ENCODE measurements at places on chromosomes 13 and 19.
A peak's percentile ranks its signal among the peaks of the same experiment; 100 is the strongest.

DNA sequence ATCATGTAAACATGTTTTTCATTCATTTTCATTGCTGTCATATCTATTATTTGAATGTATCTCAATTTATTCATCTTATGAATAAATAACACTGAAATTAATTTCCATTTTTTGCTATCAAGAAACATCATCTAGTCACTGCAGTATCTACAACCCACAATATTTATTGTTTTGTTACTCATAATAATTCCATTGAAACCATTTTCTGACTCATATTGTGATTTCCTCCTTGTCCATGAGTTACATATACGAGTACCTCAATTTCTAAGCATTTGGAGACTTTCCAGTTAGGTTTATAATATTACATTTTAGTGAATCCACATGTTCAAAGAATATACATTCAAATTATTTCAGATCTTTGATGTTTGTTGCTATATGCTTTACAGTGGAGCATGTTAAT lies 1524.0 kb downstream of the SLITRK1 start:
- no peak for DNase-seq

DNA sequence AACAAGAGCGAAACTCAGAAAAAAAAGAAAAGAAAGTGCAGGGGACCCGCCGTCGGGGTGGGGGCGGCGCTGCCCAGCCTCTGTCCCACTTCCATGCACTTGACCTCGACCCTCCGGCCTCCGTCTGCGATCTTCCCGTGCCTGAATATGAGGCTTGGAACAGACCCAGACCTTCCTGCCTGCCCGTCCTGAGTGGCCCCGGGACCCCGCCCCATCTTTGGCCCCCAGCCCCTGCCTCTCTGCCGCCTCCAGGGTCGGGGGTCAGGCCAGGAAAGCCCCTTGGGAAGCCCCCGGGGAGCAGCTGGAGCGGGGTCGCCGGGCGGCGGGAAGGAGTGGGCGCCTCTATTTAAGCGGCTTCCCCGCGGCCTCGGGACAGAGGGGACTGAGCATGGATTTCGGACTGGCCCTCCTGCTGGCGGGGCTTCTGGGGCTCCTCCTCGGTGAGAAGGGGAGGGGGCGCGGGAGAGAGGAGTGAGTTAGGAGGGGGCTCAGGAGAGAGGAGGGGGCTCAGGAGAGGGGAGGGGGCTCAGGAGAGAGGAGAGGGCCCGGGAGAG lies at the start of gene MADCAM1:
TSS of gene MADCAM1 (plus strand) at position 375 of the 554 bp plus-strand sequence. CDS start at position 389, 14 bp downstream.
- no peak for DNase-seq

DNA sequence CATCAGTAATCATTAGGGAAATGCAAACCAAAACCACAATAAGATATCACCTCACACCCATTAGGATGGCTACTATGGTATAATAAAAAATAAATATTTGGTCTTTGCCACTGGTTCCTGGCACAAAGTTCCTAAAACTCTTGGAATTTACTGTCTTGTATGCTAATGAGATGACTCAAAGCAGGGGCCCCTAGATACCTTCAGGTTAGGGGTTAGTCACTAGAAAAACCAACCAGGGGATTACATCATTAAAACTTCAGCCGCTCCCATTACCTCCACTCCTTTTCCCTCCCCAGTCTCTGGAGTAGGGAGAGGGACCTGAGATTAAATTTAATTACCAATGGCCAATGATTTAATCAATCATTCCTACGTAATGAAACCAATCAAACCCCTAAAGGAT lies 49.6 kb downstream of the THSD1 start:
- DNase-seq = no peak

DNA sequence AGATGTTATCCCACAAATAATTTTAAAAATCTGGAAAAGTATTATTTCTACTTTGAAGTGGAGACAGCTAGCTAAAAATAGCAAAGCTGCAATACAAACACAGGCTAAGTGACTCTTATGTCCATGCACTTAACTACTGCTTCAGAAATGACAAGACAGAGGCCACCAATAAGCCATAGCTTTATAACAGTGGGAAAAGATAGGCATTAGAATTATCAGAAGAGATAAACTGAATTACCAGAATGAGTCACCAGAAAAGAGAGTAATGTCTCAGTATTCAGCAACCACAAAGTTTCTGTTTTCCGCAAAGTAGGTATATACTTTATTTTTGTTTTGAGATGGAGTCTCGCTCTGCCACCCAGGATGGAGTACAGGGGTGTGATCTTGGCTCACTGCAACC lies 17.1 kb downstream of the CLN5 start:
- DNase-seq = no peak

- peak; percentile 70 for DNase-seq
These were observed 13.5 kb upstream of the TLE5 start for GRCh38 chr19:3075605-3076431.

GRCh38 chr19:45173816-45174215 lies 4.2 kb downstream of the TRAPPC6A start:
- no peak for DNase-seq

- DNase-seq = no peak
These were observed 118.4 kb upstream of the SLC7A1 start for GRCh38 chr13:29713839-29714238.

- no peak for DNase-seq
These were observed 318.3 kb upstream of the SGCG start for GRCh38 chr13:22862478-22862877.

GRCh38 chr19:1076951-1077350 lies 10.0 kb downstream of the ARHGAP45 start:
- DNase-seq = peak; percentile 97

- no peak for DNase-seq
These were observed 1.0 kb downstream of the FLT1 start for GRCh38 chr13:28493740-28494503.

GRCh38 chr13:110356362-110356761 lies 49.3 kb downstream of the COL4A2 start:
- no peak for DNase-seq

DNA sequence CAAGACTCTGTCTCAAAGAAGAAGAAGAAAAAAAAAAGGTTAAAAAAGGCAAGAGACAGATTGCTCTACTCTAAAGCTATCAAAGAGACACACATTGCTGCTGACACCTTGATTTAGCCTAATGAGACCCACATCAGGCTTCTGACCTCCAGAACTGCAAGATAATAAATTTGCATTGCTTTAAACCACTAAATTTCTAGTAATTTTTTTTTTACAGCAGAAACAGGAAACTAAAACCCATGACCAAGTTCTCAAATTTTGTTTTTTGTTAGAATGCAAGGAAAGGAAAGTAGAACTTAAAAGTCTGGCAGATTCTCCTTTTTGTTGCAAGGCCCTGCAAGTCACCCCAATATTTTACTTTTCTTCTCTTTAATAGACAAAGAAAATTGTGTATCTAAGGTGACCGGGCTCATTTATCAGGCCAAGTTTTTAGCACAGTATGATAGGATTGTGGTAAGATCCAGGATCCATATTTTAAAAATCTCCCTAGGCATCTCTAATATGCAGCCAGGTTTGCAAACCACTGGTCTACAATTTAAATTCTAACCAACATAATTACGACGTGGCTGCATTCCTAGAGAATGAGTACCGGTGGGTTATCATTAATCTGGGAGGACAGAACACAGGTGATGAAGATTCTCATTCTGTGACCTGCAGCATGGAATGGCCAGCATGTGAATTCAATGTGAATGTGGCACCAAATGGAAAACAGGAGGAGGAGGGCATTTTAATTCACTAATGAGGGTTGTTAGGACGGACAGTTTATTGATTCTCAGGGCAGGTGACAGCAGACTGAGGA lies 56.7 kb upstream of the MED4 start:
- no peak for DNase-seq

- peak; percentile 84 for DNase-seq
These were observed 11.9 kb upstream of the FOSB start for GRCh38 chr19:45455707-45456499.

GRCh38 chr13:75689686-75690085 lies 53.6 kb downstream of the LMO7 start:
- no peak for DNase-seq

- no peak for DNase-seq
These were observed 14.9 kb downstream of the ESD start for GRCh38 chr13:46782066-46782465.

DNA sequence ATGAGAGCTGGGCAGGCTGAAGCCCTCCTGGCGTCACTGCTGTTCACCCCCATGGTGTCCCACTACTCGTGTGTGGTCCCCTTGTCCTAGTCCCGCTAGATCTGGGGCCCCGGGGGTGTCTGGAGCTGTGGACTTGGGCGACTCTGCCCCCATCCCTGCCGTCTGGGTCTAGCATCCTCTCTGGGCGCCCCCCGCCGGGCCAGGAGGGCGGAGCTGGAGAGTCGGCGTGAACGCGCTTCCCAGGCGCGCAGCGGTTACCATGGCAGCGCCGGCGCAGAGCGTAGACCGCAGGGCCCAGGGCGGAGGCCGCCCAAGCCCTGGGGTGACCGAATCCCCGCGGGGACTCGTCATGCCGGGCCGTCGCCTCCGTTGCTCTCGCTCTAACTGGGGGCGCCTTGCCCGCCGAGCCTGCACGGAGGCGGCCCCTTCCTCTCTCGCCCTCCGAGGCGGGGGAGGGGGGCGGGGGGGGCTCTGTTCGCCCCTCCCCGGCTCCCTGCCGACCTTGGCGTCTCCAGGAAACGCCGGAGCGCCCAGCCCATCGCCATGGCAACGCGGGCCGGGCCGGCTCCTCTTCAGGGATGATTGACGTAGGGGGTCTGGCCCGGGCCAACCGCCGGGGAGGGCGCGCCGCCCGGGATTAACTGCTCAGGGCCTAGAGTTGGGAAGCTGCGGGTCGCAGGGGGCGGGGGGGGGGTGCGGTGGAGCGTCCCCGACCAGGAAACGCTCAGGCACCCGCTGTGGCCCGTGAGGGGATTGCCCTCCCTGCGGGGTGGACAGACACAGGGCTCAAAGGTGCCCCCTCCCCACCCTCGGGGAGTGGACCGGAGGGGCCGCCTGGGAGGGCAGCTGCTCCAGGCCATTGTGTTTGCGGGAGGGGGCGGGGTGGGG lies 8.9 kb downstream of the ISYNA1 start:
- peak; percentile 92 for DNase-seq

GRCh38 chr13:46401432-46401831 lies 14.4 kb upstream of the RUBCNL start:
- no peak for DNase-seq

- no peak for DNase-seq
These were observed 397.4 kb downstream of the SPRY2 start for GRCh38 chr13:79943346-79944023.

DNA sequence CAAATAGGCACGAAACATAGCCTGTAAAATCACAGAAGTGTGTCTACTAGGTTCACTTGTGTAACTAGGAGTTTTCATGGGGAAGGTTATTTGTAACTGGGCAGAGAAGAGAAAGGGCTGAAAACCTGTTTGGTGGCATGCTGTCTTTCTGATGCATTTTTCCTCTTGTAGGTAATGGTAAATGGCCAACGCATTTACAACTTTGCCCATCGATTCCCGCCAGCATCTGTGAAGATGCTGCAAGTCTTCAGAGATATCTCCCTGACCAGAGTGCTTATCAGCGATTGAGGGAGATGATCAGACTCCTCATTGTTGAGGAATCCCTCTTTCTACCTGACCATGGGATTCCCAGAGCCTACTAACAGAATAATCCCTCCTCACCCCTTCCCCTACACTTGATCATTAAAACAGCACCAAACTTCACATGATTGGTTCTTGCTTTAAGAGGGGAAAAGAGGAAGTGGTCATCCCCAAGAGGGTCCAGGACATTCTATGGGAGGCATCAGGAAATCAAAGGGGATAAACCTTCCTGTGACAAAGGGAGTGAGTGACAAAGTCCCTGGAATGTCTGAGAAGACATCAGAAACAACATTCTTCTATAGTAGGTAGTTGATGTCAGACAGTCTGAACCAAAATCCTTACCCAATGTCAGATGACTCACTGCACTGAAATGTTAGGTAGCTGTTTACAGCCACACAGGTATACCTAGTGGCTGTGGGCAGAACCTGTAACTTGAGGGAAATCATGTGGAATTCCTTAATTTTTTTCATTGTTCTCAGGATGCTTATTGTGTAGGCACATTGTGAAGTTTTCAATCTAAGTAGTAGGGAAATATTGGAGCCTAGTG lies 5.0 kb downstream of the LGALS14 start:
- no peak for DNase-seq

DNA sequence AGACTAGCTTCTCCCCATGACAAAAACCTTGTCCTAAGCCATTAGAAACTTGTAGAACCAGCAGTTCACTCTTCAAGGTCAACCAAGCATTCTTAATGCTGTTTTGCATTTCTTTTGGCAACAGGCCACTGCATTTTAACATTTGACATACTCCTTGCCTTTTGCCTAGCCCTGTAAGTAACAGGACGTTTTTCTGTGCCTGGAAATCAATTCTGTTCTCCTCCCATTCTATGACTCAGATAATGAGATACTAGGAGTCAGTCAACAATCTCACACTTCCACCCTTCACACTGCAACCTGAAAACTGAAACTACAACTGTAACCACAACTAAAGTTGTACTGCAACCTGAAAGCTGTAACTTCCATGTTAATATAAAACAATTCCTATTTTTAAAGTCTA lies 268.7 kb downstream of the MZT1 start:
- DNase-seq = no peak

- no peak for DNase-seq
These were observed 2659.4 kb upstream of the PCDH20 start for GRCh38 chr13:64074971-64075474.

GRCh38 chr19:2798733-2799132 lies 13.4 kb downstream of the THOP1 start:
- no peak for DNase-seq

- peak; percentile 5 for DNase-seq
These were observed 358.3 kb downstream of the KLF5 start for GRCh38 chr13:73417012-73417615.

DNA sequence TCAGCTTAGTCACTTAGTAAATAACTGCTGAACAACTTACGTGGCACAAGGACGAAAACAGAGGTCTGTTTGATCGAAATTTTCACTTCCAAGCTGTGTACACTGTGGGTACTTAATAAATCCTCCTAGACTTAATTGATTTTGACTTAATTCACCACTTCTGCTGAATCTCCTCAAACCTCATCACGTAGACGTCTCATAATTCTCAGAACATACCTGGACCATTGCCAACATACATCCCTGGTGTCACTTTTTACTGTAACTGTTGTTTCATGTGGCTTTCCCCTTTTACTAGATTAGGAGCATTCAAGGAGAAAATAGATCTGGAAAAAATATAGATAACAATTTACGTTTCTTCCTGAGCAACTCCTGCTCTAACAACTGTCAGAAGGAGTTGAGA lies 105.0 kb downstream of the MBNL2 start:
- DNase-seq = no peak

All from natural killer cell (primary cell).